ENCODE measurements at places on chromosomes 7 and 10. TPM values are rescaled to one million over a fixed set of nuclear protein-coding genes. Genes with fewer than 3 reads are reported as not detected.

DNA sequence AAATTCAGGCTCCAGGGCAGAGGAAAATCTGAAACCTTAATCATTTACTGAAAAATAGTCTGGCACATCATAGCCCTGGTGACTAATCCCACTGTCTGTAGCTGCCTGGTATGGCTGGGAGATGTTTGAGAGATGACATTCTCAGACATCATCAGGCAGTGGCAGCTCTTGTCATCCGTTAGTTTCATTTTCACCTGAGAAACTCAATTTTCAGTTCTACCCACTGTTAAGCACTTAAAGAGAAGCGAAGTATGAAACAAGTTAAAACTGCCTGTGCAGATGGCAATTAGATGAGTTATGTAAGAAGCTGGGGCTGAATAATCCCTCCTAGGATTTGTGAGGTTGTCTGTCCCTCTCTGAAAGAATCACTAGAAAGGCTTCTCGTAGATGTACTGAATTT is 150.2 kb downstream of the NSUN6 start:
- no peak for DNase-seq

DNA sequence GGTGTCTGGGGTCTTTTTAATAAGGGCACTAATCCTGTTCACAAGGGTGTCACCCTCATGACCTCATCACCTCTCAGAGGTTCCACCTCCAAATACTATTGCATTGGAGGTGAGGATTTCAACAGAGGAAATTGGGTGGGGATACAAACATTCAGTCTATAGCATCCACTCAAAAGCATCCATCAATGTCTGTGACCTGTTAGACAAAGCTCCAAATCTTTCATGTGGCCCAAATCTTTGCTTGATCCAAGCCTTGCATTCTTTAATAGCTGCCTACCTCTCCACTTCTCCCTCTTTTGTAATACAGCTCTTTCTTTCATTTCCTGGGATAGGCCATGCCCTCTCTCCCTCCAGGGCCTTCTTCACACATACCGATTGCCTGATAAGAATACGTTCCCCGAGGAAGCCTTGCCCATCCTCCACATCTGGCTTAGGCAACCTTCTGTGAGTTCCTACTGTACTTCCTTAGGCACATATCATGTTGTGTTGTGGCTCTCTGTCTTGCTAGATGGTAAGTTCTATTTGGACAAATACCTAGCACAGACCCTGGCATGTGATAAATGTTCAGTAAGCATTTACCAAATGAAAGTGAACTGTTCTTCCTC is 66.1 kb downstream of the CREM start:
- no peak for DNase-seq

Gene AGR2
- total RNA-seq, result not detected

DNA sequence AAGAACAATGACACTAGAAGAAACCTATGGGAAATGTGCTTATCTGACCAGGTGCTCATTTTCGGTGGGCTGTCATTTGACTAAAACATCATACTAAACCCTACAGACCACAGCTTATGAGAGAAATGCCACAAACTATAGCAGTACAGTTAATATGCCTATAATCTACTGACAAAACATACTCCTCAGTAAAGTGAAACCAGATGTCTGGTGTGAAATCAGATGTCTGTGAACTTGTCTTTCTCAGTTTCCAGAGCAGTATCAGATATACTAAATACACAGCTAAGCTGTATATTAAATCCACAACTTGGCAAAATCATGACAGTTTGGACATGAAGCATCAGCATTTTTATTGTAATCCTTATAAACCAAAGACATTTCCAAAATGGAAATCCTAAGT is 3.3 kb downstream of the IMMP2L start:
- no peak for DNase-seq

Gene ATP6V0A4
- total RNA-seq, result not detected

- DNase-seq, result no peak
Observed at GRCh38 chr7:157153260-157153659, 14.5 kb downstream of the UBE3C start.

Gene AGAP4
- 9.5 TPM for total RNA-seq
